ENCODE measurements at places on chromosomes 12 and 14. TPM values are rescaled to one million over a fixed set of nuclear protein-coding genes. Genes with fewer than 3 reads are reported as not detected.

- no peaks in the 10 kb centered on the region for H3K27me3 ChIP-seq
- H3K4me3 ChIP-seq, result no peak overlapping the region
- no peak for DNase-seq
These were observed 522.3 kb downstream of the MED13L start for GRCh38 chr12:115755061-115755724.

- no peak overlapping the region for H3K4me3 ChIP-seq
- no peak overlapping the region for H3K27ac ChIP-seq
- H3K4me1 ChIP-seq, result no peaks in the 10 kb centered on the region
- H3K27me3 ChIP-seq, result no peaks in the 10 kb centered on the region
- DNase-seq, result no peak
These were observed 81.7 kb downstream of the CPNE8 start for GRCh38 chr12:38823738-38824137.

GRCh38 chr12:122795807-122796206 is 21.4 kb downstream of the CCDC62 start:
- H3K27me3 ChIP-seq, result no peaks in the 10 kb centered on the region
- H3K27ac ChIP-seq, result no peak overlapping the region
- peaks cover 4% of the 10 kb centered on the region for H3K4me1 ChIP-seq

NYNRIN gene
- polyA plus RNA-seq, result not detected

TMEM120B gene
- polyA plus RNA-seq, result 3.9 TPM
